ENCODE measurements at places on chromosomes 4 and X. TPM values are rescaled to one million over a fixed set of nuclear protein-coding genes. Genes with fewer than 3 reads are reported as not detected.

DNA sequence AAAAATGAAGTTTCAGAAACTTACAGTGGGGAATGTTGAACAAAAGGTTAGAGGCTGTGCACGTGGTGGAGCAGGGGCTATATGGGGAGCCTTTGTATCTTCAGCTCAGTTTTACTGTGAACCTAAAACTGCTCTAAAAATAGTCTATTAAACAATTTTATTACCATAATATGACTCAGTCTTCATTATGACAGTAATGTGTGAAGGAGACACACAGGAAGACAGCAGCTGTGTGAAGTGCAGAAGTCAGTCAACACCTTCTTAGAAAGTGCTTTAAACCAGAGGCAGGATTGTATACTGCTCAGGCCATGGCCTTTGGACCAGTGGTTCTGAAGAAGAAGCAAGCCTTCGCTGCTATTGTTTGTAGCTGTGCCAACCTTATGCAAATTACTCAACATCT, 89.7 kb downstream of the ARHGAP10 start:
- no peak for DNase-seq

Gene BEND4
- 0.07 TPM for total RNA-seq

GRCh38 chr4:97513917-97514316, 629.4 kb downstream of the STPG2 start:
- no peak for DNase-seq

DNA sequence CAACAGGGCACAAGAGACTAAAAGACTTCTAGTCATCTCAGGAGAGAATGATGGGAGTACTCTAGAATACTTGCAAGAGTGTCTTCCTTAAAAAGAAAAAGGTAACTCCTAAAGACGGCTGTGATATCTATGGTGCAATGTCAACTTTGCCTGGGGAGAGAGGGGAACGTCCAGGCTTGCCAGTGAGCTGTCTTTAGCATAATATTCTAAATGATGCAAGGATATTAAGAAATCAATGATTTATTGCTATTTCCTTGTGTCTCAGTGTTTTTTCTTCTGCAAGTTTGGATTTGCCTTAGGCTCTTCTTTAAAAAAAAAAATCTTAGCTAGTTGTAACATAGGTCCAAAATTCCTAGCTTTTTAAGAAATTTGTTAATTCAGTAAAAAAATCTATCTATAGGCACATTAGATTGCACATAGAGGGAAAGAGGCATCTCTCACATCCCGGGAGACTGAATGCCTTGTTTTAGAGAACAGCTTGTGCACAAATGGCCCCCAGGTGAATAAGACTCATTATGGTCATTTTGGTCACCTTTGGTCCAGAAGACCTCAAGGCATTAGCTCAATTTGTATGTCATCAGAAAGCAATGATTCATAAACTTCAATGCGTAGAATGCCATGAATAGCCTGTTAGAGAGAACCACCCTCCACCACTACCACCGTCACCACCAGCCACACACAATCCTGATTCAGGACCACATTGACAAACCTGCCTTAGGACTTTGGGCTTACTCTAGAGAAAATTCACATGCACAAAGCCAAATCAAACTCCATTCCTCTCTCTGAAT, 104.1 kb downstream of the PALLD start:
- DNase-seq: no peak

DNA sequence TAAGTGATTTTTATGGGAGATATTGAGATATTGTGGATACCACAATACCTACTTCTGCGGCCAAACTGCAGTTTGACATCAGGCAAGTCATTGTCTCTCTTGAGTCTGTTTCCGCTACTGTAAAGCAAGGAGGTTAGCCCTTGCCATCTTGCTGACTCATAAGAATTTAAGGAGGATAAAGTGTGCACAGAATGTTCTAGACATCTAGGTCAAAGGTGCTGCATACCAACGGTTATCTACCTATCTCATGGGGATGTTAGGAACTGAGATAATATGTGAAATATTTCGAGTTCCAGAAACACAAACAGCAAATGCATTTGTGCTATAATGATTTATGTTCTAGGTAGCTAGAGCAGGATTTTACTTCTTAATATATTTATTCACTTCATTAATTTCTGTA, 211.5 kb upstream of the NR3C2 start:
- DNase-seq: no peak

DNA sequence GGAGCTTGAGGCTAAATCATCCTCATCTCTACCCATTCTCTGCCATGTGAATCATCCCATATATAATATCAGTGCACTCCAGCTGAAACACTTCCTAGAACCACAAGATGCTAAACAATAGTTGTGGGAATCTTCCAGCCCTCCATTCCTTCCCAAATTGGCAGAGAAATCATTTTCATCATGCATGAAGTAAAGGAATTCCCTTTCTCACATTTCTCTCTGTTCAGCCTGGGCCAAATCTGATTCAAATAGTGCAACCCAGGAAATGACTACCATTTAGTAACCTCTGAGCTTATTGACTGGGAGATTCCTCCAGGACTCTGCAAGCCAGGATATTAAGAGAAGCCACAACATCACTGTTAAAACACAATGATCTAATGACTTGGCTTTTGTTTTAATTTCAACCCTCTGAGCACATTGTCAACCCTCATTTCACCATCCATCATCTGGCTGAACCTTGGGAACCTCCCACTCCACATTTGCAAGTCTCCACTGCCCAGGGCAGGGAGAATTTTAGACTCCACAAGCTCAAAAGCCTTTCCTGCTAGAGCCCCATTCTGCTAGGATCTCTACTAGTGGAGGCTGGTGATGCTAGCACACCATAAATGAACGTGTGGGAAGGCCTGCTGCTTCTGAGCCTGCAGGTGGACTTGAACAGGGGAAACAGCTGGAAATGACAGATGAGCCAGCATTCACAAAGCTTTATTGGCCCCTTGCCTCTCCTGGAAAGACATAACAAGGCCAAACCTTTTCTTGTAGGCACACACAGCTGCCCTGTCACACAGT, 133.9 kb downstream of the TET2 start:
- DNase-seq: peak; percentile 38

- no peak for DNase-seq
These were observed 27.2 kb downstream of the TNIP2 start for GRCh38 chr4:2728806-2729532.

- peak; percentile 14 for DNase-seq
These were observed 82.6 kb downstream of the GK start for GRCh38 chrX:30735839-30736238.

Gene SPANXN3
- not detected for total RNA-seq

DNA sequence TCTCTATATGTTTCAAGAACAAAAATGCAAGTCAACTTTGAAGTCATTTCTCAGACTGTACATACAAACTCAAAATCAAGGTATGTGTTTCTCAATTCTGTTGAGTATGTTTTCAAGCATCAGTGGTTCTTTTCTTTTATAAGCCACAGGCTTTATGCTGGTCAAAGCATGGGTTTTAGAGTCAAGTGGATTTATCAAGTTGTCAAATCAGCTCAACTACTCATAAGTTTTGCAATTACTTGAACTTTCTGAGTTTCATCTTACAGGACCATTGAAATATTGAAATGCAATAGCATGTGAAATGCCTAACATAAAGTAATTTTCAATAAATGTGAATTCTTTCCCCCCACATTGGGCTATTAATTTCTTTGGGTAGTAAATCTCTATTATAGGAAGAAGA, 239.9 kb upstream of the DKK2 start:
- no peak for DNase-seq

Gene TREX2
- total RNA-seq: not detected

Gene GASK1B
- 2.6 TPM for total RNA-seq

Gene ZNF674
- total RNA-seq: 3.8 TPM

GRCh38 chrX:39762266-39762841, 335.4 kb downstream of the BCOR start:
- no peak for DNase-seq

Gene FRG2
- total RNA-seq: not detected

Gene GDPD2
- 0.07 TPM for total RNA-seq

Gene GPRIN3
- 0.41 TPM for total RNA-seq

- peak; percentile 63 for DNase-seq
These were observed 127.4 kb downstream of the SH3RF1 start for GRCh38 chr4:169143335-169143734.

- DNase-seq: no peak
These were observed 121.9 kb upstream of the DMD start for GRCh38 chrX:33333271-33333670.

DNA sequence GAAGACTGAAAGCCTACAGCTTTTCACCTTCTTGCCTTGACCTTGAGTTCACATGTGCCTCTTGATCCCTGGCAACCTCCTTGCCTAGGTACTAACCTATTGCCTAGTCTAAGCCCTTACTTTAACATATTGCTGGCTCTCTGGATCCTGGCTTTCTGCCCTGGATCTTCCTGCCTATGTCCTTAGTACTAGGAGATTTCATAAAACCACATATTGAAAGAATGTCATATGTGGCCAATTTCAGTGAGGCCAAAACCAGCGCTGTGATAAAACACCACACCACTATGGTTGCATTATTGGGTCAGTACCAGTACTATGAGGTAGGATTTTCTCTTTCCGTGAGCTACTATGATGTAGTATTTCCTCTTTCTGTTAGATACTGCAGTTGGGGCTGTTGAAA, 80.4 kb downstream of the CT47B1 start:
- DNase-seq: no peak

- DNase-seq: no peak
These were observed 651 bp downstream of the UCHL1 start for GRCh38 chr4:41257257-41257901.

DNA sequence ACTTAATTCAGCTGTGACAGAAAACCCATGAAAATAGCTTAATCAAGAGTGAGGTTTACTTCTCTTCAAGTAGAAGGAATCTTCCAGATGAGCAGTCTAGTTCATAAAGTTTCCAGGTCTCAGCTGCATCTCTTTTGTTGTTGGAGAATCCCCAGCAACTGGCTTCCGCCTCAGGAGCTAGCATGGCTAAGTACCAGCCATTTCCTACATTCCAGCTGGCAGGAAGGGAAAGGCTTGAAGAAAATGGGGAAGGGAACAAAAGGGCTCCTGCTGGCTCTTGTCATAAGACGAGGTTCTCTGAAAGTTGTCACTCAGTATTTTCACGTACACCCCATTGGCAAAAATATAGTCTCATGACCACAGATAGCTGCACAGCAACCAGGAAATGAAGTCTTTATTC, 27.3 kb upstream of the TRIM2 start:
- DNase-seq: no peak

GRCh38 chr4:13944095-13944511, 316.6 kb upstream of the BOD1L1 start:
- no peak for DNase-seq

Gene TCEAL5
- total RNA-seq: not detected

DNA sequence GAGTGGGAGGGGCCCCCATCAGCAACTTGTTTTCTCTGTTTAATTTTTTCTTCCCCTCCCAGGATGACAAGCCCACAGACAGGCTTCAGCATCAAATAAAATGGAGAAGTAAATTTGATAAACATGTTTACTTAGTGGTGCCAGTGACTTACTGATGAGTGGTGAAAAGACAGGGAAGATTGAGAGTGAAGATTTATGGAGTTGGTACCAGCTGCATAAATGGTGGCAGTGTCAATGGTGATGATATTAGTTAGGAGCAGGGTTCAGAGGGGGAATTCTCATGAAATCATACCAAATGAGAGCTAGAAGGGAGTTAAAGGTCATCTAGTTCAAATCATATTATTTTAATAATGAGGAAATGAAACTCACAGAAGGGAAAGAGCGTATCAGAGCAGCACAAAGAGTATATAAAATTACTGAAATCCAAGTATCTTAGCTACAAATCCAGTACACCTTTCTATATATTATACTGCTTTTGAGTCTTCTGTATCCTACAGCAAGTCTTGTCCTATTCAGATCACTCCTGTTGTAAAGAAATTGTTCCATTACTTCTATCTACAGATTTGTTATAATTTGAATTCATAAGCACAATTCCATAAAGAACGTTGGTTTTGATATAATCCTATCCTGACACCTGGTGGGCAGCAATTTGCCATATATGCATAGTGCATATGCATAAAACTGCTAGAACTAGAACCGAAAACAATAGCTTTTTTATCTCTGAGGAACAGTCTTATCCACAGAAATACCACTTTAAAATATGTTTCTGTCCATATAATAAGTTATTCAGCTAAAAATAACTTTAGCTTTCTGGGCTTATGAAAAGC, 5.0 kb downstream of the P2RY10 start:
- no peak for DNase-seq

Gene CT83
- not detected for total RNA-seq

GRCh38 chr4:148116264-148116663, 325.9 kb downstream of the NR3C2 start:
- DNase-seq: no peak

- DNase-seq: no peak
These were observed 22.7 kb upstream of the TBC1D14 start for GRCh38 chr4:6886886-6887285.

- DNase-seq: no peak
These were observed 18.9 kb upstream of the SH3KBP1 start for GRCh38 chrX:19906293-19906692.

Gene LIAS
- total RNA-seq: 15.4 TPM

- no peak for DNase-seq
These were observed 6.3 kb downstream of the MEPE start for GRCh38 chr4:87838890-87839591.

- DNase-seq: no peak
These were observed 3.7 kb upstream of the RHOH start for GRCh38 chr4:40193016-40193571.

Gene DMP1
- total RNA-seq: not detected

Gene SOX3
- not detected for total RNA-seq

- no peak for DNase-seq
These were observed 16.7 kb downstream of the MAD2L1 start for GRCh38 chr4:120049732-120050494.

- no peak for DNase-seq
These were observed 40.3 kb downstream of the ATP11C start for GRCh38 chrX:139892512-139892911.

Gene CSAG2
- total RNA-seq: not detected

DNA sequence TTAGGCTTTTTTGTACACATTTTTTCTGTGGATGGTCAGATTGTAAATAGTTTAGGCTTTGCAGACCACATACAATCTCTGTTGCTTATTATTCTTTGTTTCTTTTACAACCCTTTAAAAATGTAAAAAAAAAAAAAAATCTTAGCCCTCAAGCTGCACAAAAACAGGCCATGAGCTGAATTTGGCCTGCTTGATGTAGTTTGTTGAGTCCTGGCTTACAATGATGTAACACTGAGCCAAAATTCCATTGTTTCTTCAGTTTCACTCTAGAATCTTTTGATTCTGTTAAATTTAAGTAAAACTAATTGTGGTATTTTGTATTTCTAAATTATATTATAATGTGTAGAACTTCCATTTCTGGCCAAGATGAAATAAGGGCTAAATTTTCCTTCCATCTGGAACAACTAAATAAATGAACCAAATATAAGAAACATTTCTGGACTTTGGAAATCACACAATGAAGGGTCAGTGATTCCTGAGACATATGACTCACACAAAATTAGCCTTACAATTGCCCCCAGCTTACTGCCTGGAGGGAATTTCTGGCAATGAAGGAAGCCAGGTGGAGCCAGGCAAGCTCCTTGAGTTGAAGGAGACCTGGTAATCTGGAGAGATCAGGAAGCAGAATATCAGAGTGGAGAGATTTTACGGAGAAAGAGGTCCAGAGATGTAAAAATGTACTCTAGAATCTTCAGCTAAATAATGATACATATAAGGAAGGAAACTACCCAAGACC, 29.8 kb downstream of the IQCM start:
- no peak for DNase-seq

GRCh38 chrX:123013141-123013540, 170.9 kb upstream of the GRIA3 start:
- no peak for DNase-seq

All from kidney epithelial cell (primary cell).